ENCODE measurements at places on chromosomes 4 and X.

DNA sequence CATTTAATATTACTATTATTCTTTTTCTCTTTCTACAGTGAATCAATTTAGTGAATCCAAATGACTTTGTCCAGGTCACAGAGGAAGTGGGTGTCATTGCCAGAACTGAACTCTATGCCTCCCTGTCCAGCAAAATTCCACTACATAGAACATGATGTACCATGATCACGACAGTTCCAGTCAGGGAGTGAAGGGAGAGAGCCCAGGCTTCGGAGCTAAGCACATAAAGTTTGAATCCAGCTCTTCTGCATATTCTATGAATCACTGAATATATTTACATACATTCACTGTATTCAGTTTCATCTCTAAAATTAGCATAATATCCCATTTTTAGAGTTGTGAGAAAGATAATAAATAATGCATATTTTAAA lies 17.4 kb downstream of the ARHGEF38 start:
- no peak for DNase-seq

GRCh38 chr4:27245216-27245615 lies 384.6 kb downstream of the STIM2 start:
- no peak for DNase-seq

DNA sequence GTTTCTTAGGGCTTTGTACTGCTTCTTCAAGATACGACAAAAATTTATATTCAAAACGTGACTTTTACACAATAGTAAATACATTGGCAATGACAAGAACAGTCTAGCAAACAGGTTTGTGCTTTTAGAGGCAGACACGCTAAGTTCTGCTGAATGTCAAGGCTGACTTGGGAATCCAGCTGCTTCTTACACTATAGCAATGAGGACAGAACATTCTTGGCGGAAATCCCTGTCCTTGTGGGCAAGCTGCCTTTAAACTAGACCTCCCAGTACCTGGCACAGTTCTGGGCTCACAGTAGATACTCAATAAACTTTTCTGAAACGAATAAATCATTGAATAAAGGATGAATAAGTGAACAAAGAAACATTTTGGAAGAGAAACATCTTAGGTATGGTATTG lies 148.2 kb downstream of the RASL11B start:
- no peak for DNase-seq

DNA sequence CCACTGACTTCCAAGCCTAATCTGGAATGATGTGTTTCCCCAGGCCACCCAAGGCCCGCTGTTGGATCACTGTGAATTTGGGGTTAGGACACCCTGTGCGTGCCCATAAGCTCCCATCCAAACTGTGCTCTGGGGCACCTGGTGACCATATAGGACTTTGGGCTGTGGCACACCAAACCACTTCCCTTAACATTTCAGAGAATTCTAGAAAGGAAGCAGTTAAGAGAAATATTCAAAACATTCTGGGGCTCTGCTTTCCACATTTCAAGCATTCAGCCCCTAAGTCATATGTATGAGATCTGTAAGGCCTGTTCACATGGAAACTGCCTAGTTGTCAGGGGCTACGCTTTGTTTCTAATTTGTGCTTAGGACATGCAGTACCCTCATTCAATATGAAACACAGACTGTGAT lies 14.4 kb downstream of the VGLL1 start:
- DNase-seq = no peak

GRCh38 chr4:18846313-18846712 lies 824.8 kb upstream of the LCORL start:
- no peak for DNase-seq

DNA sequence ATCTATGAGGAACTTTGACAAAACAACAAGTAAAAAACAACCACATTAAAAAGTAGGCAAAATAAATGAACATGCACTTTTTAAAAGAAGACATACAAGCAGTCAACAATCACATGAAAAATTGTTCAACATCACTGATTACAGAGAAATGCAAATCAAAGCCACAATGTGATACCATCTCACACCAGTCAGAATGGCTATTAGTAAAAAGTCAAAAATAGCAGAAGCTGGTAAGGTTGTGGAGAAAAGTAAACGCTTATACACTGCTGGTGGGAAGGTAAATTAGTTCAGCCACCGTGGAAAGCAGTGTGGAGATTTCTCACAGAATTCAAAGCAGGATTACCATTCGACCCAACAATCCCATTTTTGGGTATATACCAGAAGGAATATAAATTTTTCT lies 17.0 kb upstream of the LNX1 start:
- DNase-seq = no peak

DNA sequence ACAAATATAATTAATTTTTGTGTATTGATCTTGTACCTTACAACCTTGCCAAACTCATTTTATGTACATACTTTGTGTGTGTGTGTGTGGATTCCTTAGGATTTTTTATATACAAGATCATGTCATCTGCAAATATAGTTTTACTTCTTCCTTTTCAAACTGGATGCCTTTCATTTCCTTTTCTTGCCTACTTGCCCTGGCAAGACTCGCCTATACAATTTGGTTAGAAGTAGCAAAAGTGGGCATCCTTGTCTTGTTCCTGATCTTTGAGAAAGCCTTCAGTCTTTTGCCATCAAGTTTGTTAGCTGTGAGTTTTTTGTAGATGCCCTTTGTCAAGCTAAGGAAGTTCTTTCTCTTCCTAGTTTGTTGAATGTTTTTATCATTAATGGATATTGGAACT lies 30.5 kb downstream of the RUFY3 start:
- no peak for DNase-seq

- no peak for DNase-seq
These were observed 8.3 kb downstream of the GAB3 start for GRCh38 chrX:154742613-154743012.

- no peak for DNase-seq
These were observed 118.8 kb upstream of the PCDH18 start for GRCh38 chr4:137651128-137651527.

DNA sequence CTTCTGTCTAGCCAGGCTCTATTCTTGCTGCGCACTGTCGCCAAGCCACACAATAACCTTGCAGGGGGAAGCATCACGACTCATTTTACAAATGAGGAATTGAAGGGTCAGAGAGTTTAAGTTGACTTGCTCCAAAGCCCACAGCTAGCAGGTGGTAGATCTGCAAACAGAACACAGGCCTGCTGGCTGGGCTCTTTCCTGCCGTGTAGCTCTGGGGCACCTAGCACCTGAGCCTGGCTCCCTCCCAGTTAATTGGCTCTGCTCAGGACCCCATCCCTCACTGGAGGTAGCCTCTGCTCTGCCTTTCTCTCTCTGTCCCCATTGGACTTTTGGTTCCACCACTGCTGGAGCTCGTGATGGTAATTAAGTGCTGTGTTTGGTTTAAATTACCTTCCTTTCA lies 98.5 kb downstream of the NSUN7 start:
- DNase-seq = peak; percentile 13

GRCh38 chr4:84498935-84499623 lies at the start of gene NKX6-1:
TSS of gene NKX6-1 (minus strand) at chr4:84499292. CDS start at chr4:84498228, 1,064 bp downstream.
- DNase-seq = peak; percentile 84

DNA sequence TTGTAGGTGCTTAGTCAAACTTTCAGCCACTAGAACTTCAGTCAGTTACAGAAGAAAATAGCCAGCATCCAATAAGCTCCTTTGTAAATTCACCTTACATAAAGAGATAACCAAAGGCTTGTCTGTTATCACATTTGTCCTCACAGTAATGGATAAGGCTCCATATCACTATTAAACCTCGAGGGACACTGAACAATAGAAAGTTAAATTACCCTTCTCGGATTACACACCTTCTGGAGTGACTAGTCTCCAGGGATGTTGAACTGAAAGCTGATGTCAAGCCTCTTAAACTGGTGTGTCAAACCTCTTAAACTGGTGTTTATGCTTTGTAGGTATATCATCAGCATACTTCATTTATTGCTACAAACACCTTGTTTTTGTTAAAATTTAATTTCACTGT lies 639.0 kb downstream of the CENPC start:
- DNase-seq = peak; percentile 2

- DNase-seq = no peak
These were observed 99.6 kb downstream of the SMIM20 start for GRCh38 chr4:26013629-26014028.

GRCh38 chr4:7779432-7779768 lies 160.3 kb downstream of the AFAP1 start:
- no peak for DNase-seq

- DNase-seq = no peak
These were observed 36.2 kb downstream of the CT47B1 start for GRCh38 chrX:120839491-120839890.

DNA sequence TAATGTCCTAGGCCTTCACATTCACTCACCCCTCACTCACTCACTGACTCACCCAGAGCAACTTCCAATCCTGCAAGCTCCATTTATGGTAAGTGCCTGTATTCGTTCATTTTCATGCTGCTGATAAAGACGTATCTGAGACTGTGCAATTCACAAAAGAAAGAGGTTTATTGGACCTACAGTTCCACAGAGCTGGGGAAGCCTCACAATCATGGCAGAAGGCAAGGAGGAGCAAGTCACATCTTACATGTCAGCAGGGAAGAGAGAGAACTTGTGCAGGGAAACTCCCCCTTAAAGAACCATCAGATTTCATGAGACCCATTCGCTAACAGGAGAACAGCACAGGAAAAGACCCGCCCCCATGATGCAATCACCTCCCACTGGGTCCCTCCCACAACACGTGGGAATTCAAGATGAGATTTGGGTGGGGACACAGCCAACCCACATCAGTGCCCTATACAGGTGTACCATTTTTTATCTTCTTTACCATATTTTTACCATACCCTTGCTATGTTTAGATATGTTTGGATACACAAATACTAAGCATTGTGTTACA lies 18.2 kb upstream of the TLR1 start:
- no peak for DNase-seq

GRCh38 chr4:85500110-85500867 lies 25.3 kb downstream of the ARHGAP24 start:
- no peak for DNase-seq

DNA sequence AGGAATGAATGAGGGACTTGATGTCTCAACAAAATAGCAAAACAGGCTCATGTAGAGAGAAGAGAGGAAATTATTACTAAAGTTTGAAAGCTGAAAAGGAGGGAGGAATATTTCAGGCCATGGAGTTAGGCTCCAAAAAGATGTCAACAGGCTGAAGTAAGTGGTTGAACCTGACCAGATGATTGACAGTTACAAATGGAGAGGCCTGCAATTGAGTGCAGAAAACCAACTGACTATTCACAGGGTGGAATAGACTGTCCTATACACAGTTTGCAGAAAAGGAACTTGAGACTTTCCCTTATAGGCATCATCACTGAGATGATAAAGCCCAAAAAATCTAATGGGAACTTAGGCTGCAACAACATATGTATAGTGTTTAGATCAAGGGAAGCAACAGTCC lies 233.3 kb downstream of the AR start:
- no peak for DNase-seq

- DNase-seq = no peak
These were observed 66.5 kb downstream of the TIGD2 start for GRCh38 chr4:89177807-89178206.

DNA sequence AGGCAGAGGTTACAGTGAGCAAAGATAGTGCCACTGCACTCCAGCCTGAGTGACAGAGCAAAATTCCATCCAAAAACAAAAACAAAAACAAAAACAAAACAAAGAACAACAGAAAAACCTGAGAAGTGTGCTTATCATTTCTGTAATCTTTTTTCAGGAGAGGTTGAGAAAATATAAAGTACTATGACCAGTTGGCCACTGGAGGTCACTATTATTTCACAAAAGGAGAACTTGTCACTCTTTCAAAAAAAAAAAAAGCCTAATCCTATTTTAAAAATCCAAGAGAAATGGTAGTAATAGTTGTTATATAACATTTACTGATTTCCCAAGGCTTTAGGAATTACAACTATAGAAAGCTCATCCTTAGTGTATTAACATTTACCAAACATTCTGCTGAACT lies 24.9 kb upstream of the RNF150 start:
- no peak for DNase-seq

DNA sequence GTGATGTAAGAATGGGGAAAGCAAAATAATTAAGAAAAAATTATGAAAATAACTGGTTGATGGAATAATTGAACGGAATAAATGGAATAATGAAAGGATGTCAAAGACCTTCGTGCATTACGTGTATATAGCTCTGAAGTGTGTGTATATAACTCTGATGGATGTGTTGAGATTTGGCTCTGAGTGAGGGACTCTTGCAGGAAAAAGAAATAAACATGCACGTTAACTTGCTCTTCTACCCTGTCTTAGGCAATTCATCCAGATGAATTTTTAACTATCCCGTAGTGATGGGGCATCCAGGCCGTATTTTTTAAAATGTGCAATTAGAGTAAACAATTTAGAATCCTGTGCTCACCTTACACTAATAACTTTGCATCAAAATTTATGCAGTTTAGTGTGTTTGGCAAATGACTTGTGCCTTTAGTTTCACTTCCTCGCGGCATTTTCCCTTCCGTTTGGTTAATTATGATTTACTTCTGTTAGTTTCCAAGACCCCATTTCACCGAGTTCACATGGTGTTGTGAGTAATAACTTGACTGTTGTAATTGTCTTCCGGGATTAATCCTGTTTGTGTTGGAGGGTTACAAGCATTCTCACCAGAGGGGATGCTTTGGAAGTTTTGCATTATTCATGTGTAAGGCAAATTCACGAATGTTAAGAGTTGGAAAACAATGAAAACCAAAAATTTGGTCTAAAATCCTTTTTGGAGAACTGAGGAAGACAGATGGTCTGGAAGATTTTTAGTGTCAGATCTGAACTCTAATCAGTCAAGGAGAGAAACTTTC lies 256.5 kb upstream of the FAT1 start:
- DNase-seq = no peak

GRCh38 chr4:164876700-164877324 lies at the start of gene APELA:
TSS of gene APELA (plus strand) at chr4:164877178. CDS start at chr4:164877332, 154 bp downstream.
- no peak for DNase-seq

- no peak for DNase-seq
These were observed 321.3 kb downstream of the PTTG2 start for GRCh38 chr4:38281371-38282071.

GRCh38 chrX:367866-368265 lies 18.8 kb downstream of the PPP2R3B start:
- no peak for DNase-seq

DNA sequence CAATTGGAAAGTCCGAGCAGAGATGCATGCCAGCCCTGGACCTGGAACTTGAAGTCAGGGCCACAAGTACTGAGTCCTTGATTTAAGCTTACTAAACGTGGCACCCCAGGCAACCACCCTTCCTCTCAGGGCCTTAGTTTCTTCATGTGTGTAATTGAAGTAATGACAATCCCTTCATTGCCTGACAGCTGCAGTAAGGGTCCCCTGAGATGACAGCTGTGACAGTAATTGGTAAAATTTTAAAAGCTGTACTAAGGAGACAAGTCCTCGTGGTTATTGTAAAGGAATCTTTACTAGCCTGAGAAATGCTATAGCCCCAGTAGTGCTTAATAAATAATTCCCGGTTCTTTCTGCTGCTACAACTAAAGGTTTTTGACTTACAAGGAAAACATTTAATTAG lies 175.1 kb upstream of the RADX start:
- no peak for DNase-seq

DNA sequence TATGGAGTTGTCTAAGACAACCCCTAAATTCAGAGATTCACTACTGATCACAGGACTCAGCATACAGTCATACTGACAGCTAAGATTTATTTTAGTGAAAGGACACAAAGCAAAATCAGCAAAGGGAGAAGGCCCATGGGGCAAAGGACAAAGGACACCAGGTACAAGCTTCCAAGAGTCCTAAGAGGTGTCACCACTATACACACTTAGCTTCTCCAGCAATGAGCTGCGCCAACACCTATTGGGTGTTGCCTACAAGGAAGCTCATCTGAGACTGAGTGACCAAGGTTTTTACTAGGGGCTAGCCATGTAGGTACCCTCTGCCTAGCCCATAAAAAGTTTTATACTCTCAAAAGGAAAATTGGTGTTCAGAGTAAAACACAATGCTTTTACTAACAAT lies 55.4 kb upstream of the PABPC1L2A start:
- no peak for DNase-seq
